Endothelial cell (in vitro differentiated cells): ENCODE measurements at places on chromosomes 2 and 18. TPM values are rescaled to one million over a fixed set of nuclear protein-coding genes. Genes with fewer than 3 reads are reported as not detected.

DNA sequence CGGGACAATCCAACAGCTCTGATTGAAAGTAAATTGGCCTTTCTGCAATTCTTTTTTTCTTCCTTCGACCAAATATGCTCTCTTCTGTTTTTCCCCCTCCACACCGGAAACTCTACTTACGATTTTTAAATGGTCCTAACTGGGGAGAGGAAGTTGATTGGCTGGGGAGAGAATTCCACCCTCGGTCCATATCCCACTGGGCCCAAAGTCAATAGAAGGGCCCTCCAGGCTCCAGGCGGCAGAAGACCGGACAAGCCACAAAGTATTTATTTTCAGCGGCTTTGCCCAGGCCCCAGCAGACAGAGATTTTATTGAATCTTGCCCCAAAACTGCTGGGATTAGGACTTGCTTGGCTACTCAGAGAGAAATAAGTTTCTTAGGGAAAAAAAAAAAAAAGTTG, 37.1 kb upstream of the SMAD7 start:
- peaks cover 19% of the 10 kb centered on the region for H3K4me1 ChIP-seq
- peaks cover 11% of the 10 kb centered on the region for H3K27me3 ChIP-seq
- no peak for DNase-seq
- H3K27ac ChIP-seq, result no peak overlapping the region
- no peak overlapping the region for H3K4me3 ChIP-seq
- H3K36me3 ChIP-seq, result no peaks in the 10 kb centered on the region

The NCKAP5 gene
- 7.4 TPM for total RNA-seq

DNA sequence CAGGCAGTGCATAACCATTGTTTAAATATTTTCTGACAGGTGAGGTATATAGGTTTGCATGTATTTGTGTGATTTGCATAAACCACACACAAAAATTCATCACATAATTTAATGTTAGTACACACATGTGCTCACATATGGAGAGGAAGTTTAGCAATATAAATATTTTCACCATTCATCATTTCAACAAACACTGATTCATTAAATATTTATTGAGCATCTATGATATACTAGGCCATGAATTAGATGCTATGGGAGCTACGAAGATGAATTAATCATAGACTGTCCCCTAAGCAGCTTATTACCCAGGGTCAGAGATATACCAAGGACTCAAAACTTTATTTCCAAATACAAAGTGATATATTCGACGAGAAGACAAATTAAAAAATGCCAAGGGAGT, 311.6 kb upstream of the PIK3C3 start:
- no peak for DNase-seq
- H3K4me3 ChIP-seq, result no peak overlapping the region
- no peaks in the 10 kb centered on the region for H3K36me3 ChIP-seq
- H3K4me1 ChIP-seq, result no peaks in the 10 kb centered on the region

- peaks cover 3% of the 10 kb centered on the region for H3K27me3 ChIP-seq
- H3K4me1 ChIP-seq, result peaks cover 5% of the 10 kb centered on the region
- no peaks in the 10 kb centered on the region for H3K36me3 ChIP-seq
- no peak for DNase-seq
Observed at GRCh38 chr2:110934948-110935347, 185.8 kb upstream of the BCL2L11 start.

The C2orf66 gene
- 1.4 TPM for total RNA-seq

GRCh38 chr18:77087393-77088141, 45.0 kb downstream of the MBP start:
- peaks cover 13% of the 10 kb centered on the region for H3K4me1 ChIP-seq
- peak overlapping the region; percentile 77 for H3K4me3 ChIP-seq
- peak; percentile 59 for DNase-seq
- H3K27ac ChIP-seq, result no peak overlapping the region

GRCh38 chr2:240624011-240624949, 1.0 kb upstream of the GPR35 start:
- peaks cover 5% of the 10 kb centered on the region for H3K4me1 ChIP-seq
- peaks cover 3% of the 10 kb centered on the region for H3K36me3 ChIP-seq
- H3K27ac ChIP-seq, result no peak overlapping the region
- DNase-seq, result no peak
- H3K27me3 ChIP-seq, result peaks cover 7% of the 10 kb centered on the region

The SCYGR4 gene
- not detected for total RNA-seq

The ADAM23 gene
- 12.0 TPM for total RNA-seq

- peaks cover 1% of the 10 kb centered on the region for H3K27me3 ChIP-seq
- H3K4me3 ChIP-seq, result no peak overlapping the region
Observed at GRCh38 chr2:67896476-67896875, 166.3 kb downstream of the C1D start.
